ENCODE measurements at places on chromosomes 2 and 18.

DNA sequence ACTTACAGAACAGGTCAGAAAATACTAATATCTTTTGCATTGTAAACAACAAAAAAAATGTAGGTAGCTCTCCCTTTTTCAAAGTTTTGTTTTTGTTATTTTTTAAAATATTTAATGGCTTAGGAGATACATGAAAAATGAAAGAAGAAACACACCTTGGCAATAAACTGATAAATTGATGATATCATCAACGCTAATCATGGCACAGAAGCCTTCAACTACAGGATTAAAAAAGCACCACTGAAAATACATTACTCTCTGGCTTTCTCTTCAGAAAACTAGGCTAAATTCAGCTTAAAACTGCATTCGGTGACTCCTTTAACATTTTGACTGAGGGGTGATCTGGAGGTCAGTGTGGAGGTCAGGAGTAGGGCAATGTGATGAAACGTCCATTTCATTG lies 1018.8 kb upstream of the FANCL start:
- H3K4me1 ChIP-seq: no peaks in the 10 kb centered on the region
- DNase-seq: no peak
- H3K4me3 ChIP-seq: no peak overlapping the region
- no peaks in the 10 kb centered on the region for H3K36me3 ChIP-seq

GRCh38 chr2:116109471-116109870 lies 1667.0 kb downstream of the DPP10 start:
- no peaks in the 10 kb centered on the region for H3K4me1 ChIP-seq
- H3K27me3 ChIP-seq: no peaks in the 10 kb centered on the region
- no peaks in the 10 kb centered on the region for H3K36me3 ChIP-seq
- DNase-seq: no peak
- H3K27ac ChIP-seq: no peak overlapping the region
- no peak overlapping the region for H3K4me3 ChIP-seq

DNA sequence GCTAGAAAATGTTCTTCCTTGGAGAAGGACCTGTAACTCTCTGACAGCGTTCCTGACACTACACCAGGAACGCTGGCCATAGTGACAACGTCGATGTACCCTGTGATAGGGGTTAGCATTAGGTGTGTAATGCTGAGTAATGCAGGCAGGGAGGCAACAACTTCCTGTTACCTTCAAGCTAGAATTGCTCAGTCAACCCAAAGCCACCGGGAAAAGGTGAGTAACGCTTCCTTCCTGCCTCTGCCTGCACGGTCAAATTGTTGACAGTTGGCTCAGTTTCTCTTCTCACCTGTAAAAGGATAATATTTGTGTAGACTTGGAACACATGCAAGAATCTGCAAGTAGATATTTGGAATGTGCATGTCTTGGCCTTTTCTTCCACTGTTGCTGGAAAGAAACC lies 12.7 kb downstream of the FAM110C start:
- peaks cover 3% of the 10 kb centered on the region for H3K36me3 ChIP-seq
- H3K27me3 ChIP-seq: peaks cover 2% of the 10 kb centered on the region
- H3K27ac ChIP-seq: peak overlapping the region; percentile 65
- H3K4me3 ChIP-seq: peak overlapping the region; percentile 18
- H3K4me1 ChIP-seq: peaks cover 44% of the 10 kb centered on the region

DNA sequence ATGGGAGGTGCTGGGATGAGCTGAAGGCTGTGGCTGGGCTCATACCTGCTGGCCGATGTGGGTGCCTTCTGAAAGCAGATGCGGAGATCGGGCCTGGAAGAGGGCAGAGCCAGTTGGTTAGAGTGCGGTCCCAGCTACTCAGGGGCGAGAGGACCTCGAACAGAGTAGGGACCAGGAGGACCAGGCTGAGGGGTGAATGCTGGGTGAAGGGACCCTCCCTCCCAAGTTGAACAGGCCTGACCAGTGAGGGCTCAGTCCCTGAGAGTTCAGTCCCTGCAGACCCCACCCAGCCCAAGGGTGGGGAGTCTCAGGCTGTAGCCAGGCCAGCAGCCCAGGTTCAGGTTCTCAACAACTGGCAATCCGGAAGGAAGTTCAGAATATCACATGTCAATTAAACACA lies 232.8 kb upstream of the HS6ST1 start:
- H3K27me3 ChIP-seq: no peaks in the 10 kb centered on the region
- no peaks in the 10 kb centered on the region for H3K36me3 ChIP-seq
- H3K4me3 ChIP-seq: no peak overlapping the region
- no peak overlapping the region for H3K27ac ChIP-seq
- no peaks in the 10 kb centered on the region for H3K4me1 ChIP-seq
- DNase-seq: no peak

GRCh38 chr2:149063177-149063576 lies 24.7 kb downstream of the LYPD6B start:
- peaks cover 19% of the 10 kb centered on the region for H3K27me3 ChIP-seq
- no peaks in the 10 kb centered on the region for H3K4me1 ChIP-seq
- H3K27ac ChIP-seq: no peak overlapping the region
- no peak overlapping the region for H3K4me3 ChIP-seq
- H3K36me3 ChIP-seq: no peaks in the 10 kb centered on the region
